ENCODE measurements at places on chromosomes 2 and 18.

DNA sequence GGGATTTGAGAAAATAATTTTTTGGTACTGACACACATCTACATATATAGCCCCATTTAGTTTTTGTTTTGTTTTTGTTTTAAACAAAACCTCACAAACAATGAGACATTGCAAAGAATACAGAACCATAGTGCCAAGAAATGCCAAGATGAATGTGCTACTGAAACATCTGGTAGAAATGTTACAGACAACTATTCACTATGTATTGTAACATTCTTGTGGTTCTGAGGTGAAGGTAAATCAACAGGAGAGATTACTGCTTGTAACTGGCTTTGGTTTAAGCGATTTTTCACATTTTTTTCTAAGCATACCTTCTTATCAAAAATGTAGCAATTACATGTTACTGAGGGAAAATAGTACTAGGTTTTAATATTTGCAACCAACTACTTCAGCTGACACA lies 281.3 kb downstream of the ZNF804A start:
- DNase-seq = no peak

DNA sequence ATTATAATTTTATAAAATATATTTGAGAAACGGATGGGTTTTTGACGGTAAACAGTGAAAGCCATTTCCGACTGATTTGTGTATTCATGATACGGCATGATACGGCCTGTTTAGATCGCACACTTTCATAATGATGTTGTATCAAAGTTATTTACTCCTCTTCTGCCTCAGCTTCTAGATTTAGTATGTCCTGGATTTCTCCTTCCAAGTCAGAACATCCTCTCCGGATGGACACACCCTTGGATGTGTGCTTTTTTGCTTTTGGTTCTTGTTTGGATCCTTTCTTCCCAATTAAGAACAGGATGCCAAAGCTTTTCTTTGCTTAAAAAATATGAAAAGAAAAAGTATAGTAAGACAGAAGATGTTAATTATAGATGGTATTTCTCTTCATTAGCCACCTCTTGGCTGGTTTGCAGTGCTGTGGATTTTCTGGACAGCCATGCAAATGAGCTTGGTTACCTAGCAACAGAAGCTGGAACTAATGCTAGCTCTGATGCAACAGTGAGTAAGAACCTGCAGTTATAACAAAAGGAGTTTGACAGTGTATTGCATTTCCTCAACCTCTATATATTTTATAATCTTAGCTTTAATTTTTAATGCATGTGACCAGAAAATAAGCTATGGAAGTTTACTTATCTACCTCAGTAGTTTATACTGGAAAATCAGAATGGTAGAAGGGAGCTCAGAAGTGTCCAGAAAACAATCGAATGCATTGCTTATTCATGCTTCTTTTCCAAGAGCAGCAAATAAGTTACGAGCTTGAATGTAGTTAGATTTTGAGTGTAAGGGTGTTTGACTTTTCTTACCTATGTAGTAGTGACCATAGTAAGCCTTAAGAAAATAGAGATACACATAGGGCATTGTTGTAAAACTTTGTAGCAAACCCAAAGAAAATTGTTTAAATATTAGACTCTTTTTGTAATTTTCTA lies 27.9 kb downstream of the RMND5A start:
- DNase-seq = peak; percentile 65

GRCh38 chr2:39275016-39275415 lies 31.2 kb upstream of the CDKL4 start:
- no peak for DNase-seq

DNA sequence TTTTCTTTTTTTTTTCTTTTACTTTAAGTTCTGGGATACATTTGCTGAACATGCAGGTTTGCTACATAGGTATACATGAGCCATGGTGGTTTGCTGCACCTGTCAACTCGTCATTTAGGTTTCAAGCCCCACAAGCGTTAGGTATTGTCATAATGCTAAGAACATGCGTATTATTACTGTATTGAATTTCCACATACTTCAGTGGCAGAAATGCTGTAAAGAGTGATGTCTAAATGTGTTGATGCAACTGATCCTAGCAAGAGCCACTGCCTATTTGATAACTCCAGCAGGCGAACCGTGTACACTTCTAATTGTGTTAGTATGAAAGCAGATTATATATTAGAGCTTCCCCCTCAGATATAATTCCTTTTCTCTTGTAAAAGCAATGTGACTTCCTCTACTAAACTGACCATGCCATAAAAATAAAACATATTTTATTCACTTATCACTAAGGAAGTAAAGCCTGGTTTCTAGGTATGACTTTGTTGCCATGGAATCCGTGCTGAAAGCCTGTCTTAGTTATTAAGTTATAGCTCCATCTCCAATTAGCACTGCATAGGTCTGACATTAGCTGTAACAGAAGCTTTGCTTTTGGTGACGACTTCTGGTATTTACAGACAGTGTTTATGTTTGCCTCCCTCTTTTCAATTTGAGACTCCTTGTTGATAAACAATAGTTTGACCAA lies 280.0 kb downstream of the GALR1 start:
- no peak for DNase-seq
